Left hindlimb (tissue), 1 donor: ENCODE measurements at places on chromosomes 5 and 9.

GRCh38 chr5:74762599-74762998 is 4.3 kb downstream of the GFM2 start:
- DNase-seq, result no peak

DNA sequence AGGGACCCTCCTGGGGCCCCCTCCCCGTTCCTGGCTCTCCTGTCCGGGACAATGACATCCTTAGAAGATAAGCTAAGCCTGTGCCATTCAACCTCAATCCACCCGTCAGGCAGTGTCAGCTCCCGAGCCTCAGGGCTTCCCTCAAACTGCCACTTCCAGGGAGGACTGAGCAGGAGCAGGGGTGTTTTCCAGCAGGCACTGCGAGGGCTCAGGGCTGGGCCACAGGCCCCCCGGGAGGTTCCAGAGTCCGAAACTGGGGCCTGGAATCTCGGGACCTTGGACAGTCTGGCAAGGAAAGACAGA is 26.2 kb downstream of the LHX3 start:
- DNase-seq, result no peak

DNA sequence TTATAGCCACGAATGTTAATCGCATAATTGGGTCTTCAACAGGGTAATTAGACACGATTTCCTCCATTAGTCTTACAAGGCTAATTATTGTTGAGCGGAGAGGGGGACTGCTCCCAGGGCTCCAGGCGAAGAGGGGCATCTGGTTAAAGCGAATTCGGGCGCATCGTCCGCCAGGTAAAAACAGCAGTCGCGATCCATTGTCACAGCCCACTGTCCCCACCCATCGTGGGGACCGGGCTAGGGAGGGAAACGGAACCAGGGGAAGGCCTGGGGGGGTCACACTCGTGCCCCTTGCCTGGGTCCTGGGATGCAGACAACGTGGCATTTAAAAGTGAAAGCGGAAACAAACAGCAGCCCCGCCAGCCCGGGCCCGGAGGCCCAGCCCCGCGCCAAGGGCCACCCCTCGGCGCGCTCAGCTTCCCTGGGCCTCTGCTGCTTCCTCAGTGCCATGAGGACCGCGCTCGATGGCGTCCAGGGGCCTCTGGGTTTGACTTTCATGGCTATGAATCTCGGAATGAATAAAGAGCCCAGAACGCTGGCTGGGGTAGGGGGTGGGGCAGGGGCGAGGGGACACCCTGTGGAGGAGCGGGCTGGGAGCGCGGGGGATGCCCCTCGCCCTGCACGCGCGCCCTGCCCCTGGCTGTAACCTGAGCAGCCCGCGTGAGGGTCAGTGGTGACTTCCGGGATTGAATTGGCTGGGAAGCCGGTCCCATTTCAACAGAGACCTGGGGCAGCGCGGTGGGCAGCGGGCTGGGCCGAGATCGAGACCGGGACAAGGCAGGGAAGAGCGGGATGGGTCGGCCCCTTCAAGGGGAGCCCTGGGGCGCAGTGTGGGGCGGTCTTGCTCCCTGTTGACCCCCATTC is 99.9 kb downstream of the GTF3C4 start:
- DNase-seq, result peak; percentile 83

DNA sequence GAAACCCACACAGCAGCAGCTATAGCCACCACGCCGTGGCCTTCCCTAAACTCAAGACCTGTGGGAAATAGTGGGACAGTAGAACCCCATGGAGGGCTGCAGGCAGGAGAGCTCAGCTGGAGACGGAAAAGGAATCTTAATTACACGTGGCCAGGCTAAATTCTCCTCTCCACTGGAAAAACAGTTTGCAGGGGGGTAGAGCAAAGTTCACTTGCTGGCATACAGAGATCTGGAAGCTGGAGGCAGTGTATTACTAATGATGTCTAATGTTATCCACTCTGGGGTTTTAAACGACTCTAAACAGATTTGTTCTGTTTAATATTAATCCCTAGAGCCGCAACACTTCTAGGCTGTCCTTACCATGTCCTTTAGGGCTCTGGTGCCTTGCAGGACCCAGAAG is 257.1 kb downstream of the SAXO1 start:
- no peak for DNase-seq

DNA sequence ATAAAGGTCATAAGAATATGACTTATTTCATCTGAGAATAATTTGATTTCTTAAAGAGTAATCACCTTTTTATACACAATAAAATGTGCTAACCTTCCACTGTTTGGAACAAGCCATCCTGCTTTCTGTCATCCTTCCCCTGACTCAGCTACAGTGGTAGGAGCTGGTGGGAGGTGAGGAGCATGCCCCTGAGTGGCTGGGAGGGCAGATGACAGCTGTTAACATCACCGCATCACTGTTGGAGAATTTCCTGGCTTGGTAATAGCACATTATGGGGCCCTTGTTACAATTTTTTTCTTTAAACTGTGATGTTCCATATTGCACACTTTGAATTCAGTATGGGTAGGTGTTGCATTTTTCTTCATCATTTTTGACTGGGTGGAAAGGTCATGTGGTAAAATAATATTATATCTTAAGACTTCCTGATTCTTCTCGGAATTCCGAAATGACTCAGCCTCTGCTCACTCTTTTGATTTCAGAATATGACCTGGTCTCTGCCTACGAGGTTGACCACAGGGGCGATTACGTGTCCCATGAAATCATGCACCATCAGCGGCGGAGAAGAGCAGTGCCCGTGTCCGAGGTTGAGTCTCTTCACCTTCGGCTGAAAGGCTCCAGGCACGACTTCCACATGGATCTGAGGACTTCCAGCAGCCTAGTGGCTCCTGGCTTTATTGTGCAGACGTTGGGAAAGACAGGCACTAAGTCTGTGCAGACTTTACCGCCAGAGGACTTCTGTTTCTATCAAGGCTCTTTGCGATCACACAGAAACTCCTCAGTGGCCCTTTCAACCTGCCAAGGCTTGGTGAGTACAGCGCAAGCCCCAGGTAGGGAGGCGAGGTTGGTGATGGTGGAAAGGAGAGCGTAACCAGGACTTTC is 5.8 kb downstream of the ADAMTS16 start:
- no peak for DNase-seq

- no peak for DNase-seq
Measured at GRCh38 chr5:128613766-128614165, 75.7 kb upstream of the FBN2 start.

- no peak for DNase-seq
Measured at GRCh38 chr9:68750255-68750654, 45.2 kb downstream of the PIP5K1B start.

GRCh38 chr5:103621548-103621930 is 59.0 kb upstream of the NUDT12 start:
- no peak for DNase-seq

- DNase-seq, result no peak
Measured at GRCh38 chr5:63894690-63895089, 67.6 kb downstream of the HTR1A start.
